ENCODE measurements at places on chromosomes 7 and 10.
A peak's percentile ranks its signal among the peaks of the same experiment; 100 is the strongest.

DNA sequence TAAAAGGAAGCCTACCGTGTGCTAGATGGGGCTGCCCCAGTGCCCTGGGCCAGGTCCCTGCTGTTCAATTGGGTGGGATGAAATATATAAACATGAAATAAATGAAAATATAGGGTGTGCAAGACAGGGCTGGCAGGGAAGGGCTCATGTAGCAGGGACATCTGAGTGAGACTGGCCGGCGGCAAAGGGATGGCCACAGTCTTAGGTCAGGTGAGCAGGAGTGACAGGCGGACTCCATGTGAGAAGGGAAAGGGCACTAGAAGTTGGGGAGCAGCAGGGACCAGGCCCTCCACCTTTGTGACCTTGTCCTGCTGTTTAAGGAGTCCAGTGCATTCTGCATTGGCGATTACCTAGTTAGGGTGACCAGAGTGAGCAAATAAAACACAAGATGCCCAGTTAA lies 207.6 kb upstream of the ZNF32 start:
- DNase-seq = no peak

DNA sequence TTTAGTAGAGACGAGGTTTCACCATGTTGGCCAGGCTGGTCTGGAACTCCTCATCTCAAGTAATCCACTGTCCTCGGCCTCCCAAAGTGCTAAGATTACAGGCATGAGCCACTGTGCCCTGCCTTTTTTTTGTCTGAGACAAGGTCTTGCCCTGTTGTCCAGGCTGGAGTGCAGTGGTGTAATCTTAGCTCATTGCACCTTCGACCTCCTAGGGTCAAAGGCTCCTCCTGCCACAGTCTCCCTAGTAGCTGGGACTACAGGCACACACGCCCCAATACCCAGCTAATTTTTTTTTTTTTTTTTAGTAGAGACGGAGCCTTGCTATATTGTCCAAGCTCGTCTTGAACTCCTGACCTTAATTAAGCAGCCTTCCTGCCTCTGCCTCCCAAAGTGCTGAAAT lies 26.8 kb upstream of the SUPV3L1 start:
- DNase-seq = no peak

- no peak for DNase-seq
Measured at GRCh38 chr7:150449206-150449952, 1.1 kb upstream of the GIMAP8 start.

- peak; percentile 87 for DNase-seq
Measured at GRCh38 chr7:151315038-151315655, 26.5 kb upstream of the NUB1 start.

- no peak for DNase-seq
Measured at GRCh38 chr7:151978616-151979015, 22.4 kb downstream of the GALNTL5 start.

GRCh38 chr10:70530315-70530714 lies 51.7 kb downstream of the PALD1 start:
- no peak for DNase-seq

DNA sequence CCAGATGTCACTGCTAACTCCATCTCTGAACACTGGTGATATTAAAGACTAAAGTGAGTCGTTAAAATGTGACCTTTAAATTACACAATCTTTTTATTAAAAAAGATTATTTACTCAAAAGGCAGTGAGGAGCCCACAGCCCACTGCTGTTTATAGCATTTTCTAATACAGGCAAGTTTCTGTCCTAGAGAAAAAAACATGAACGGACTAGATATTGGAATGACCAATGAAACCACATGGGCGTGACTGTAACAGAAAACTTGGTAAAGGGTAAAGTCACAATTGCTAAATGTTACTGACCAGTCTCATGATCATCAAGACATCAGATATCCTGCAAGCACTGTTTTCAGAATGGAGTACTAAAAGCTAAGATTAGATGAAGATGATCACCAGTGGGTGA lies 78.7 kb downstream of the FEZF1 start:
- no peak for DNase-seq

DNA sequence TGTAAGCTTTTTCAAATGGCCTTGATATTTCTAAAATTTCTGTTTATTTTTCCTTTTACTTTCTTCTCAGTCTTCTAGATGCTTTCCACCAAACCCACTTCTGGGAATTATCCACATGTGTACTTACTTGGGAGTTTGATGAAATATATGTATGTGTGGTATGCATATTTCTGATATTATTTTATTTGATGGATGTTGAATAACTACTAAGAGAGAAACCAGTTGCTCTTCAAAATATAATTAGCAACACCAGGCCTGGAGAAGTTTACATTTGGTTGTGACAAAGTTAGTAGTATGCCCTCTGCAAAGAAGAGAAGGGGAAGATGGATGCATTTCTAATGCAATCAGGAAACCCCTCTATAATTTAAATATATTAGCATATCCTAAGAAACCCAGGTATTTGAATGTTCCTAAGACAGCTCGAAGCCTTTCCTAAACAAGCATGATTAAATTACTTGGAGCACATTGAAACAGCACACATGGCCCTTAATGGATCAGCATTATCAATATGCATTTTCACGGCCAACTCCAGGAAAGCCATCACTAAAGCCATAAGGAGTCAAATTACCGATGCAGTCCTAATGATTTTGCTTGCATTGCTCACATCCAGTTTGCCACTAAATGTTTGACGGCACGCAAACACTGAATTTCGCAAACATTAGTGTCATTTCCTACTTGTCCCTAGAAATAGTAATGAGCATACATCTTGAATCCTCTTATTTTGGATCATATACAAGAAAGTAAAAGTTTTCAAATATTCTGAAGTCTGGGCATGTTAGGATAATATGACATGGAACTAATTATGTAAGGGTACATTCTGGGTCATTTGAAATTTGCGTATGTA lies 393.8 kb downstream of the EXOC4 start:
- no peak for DNase-seq

- peak; percentile 8 for DNase-seq
Measured at GRCh38 chr10:71483885-71484751, 87.4 kb downstream of the CDH23 start.

DNA sequence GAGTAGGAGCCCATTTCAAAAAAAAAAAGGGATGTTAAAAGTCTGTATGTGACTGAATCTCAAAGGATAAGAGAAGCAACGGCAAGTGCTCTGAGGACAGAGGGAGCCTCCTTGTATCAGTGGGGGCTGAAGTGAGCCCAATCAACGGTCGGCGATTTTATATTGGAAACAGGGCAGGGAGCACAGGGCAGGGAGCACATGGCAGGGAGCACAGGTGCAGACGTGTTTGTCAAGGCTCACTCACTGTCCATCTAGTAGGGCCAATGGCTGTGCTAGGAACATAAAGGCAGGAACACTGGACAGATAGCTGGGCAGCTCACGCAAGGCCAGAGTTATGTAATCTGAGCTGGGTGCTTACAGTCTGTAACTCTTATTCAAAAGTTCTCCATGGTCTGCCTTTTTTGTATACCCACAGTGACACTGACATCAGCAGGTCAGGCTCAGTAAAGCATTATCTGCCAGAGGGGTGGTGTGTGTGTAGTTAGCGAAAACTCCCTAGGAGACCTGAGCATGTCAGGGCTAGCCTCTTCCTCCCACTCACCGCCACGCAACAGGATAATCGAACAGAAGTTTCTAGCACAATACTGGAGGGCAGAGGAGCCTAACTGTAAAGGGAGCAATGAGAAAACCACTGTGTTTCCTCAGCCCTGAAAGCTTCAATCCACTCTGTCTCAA lies 15.4 kb downstream of the AKR1B1 start:
- no peak for DNase-seq

DNA sequence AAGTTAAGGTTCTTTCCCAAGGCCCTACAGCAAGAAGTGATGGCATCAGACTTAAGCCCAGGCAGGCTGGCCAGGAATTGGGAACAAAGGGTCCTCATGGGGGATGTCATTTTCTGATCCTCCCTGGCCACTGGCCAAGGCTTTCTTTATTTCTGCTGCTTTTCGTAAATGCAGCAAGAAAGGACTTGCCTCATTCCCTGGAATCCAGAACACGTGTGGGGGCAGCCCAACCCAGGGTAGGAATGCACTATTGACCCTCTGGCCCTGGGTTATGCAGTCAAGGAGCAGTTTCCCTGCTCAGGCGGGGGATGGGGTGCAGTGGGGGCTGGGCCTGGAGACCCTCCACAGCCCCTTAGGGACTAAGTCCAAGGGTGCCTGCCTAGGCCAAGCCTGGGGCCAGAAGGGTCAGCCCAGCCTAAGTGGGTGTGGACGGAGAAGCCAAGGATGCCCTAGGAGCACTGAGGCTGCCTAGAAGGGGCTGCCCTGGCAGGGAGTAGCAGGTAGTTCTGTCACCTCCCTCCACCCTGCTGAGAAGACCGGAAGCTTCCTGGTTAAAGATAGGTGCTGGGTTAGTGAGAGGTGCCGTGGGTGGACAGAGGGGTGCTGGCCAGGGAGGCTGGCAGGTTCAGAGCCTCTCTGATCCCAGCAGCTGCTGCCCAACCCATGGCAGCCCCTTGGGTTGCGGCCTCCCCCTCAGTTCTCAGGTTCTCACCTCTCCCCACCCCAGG lies 179.2 kb downstream of the SH3PXD2A start:
- DNase-seq = no peak

DNA sequence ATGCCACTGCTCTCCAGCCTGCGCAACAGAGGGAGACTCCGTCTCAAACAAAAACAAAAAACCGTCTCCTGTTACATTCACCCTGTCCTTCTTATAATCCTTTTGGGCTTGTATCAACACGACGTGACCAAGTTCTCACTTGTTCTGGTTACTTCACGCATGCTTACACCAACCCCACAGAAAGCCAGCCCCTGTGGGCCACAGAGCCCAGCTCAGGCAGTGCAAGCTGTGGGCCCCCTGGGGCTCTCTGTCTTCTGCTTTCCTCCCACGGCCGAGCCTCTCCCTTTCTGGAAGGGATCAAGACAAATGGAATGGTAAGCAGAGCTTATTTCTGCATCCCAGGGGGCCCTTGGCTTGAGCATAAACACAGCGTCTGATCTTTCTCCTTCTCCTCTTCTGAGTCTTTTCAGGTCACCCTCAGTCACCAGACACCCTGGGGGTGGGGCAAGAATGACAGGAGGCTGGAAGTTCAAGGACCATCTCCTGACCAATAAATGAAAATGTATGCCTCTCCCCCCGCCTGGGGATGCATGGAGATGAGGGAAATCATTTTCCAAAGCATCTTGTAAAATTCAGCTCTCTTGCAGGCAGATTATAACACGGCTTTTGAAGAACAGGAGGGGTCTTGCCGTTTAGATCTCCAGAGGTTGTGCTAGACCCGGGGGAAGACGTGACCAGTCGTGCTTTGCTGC lies 19.0 kb upstream of the TRIM56 start:
- no peak for DNase-seq

- no peak for DNase-seq
Measured at GRCh38 chr7:373818-374705, 84.1 kb downstream of the FOXL3 start.

DNA sequence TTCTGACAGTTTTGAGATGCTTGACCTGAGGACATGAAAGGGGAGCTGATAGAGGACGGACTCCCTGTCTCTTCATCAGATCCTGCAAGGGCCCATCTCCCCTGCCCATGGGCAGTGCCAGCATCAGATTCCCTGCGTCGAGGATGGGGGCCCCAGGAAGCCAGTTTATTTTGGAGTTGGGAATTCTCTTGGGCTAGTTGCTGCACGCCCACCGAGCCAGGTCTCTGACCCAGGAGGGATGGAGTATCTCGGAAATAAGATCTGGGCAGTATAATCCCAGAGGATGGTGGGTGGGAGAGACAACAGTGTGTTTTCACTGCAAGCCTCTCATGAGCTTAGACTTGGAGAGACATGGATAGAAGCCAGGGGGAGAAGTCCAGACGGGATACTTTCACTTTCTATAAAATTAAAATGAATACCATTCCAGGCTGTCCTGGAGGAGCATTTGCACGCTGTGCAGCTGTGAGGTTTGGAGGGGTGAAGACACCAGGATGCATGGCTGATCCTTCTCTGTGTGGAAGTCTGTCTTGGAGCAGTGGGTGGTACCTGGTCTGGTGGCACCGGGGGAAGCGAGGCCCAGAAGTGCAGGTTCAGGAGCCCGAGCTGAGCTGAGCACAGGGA lies 25.8 kb downstream of the DOCK1 start:
- DNase-seq = no peak

- DNase-seq = no peak
Measured at GRCh38 chr10:44510379-44511115, 125.7 kb upstream of the CXCL12 start.

GRCh38 chr10:107072028-107072427 lies 92.5 kb downstream of the SORCS1 start:
- no peak for DNase-seq

DNA sequence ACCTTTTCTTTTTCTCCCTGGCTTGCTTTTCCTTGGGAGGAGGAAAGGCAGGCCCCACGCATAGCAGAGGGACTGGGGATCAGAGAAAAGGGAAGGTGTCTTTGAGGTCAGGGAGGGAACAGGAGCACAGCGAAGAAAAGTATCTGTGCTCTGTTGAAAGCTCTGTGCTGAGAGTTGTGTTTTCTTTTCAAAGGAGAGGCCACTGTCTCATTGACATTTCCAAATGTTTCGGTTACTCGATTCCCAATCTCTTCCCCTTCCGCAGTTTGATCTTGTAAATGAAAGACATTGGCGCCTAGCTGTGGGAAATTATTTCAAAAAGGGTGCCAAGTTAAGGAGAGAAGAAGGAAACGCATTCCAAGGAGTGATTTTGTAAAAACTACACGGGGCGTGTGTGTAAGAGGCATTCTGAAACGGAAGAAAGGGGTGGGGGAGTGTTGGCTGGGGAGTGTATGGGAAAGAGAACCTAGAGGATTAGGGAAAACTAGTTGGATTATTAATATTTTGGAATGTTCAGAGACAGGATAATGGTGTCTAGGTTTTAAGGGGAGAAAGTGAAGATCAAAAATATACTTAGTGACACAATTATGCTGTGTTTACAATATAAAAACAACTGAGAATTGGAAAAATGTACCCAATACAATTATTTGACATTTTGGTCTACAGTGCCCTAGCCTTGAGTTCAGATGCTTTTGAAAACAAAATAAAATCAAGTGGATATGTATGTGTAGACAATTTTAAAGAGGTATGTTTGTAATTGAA lies 708 bp downstream of the KLHDC10 start:
- peak; percentile 57 for DNase-seq

DNA sequence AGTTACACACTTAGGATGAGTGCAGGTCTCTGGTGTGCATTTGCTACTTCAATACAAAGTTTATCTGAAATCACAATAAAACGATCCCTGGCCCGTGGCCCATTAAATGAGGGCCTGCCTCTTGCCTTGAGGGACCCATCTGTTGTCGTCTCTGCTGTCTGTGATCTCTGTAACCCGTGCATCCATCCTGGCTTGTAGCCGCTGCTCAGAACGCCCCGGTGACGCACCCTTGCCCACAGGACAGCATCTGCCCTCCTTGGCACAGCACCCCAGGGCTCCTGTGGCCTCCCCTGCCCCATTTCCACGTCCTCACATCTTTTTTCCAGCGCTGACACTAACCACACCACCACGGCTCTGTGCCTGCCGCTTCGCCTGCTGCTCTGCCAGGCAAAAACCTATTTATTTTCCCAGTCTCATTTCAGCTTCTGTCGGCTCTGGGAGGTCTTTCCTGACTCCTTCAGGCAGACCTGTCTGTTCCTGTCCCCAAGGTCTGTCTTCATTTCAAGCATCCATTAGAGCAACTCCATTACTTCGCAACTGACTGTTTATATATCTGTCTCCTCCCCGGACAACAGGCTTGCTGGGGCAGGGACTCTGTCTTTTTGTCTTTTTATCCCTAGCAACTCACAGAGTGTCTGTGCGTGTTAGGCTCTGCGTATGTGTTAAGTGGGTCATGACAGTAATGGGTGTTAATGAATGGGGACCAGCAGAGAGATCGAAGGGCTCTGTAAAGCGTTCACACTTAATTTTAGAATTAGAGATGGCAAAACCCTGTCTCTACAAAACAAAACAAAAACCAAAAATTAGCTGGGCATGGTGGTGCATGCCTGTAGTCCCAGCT lies 16.4 kb downstream of the CARD11 start:
- no peak for DNase-seq

Data from KBM-7 (cell line).